ENCODE measurements at places on chromosomes 3 and 15. TPM values are rescaled to one million over a fixed set of nuclear protein-coding genes. Genes with fewer than 3 reads are reported as not detected.

Gene AEN
- total RNA-seq: 43.6 TPM

Gene RBMS3
- total RNA-seq: 0.37 TPM

Gene AADACL2
- total RNA-seq: not detected

Gene FURIN
- total RNA-seq: 605 TPM

Gene ABCC5
- 14.8 TPM for total RNA-seq

Gene LIPH
- 0.65 TPM for total RNA-seq

Gene PTX3
- not detected for total RNA-seq

Gene TEX55
- total RNA-seq: not detected

Gene RTP3
- not detected for total RNA-seq

Gene ST3GAL6
- not detected for total RNA-seq

Gene SPINT1
- 11.7 TPM for total RNA-seq

Gene CTDSPL
- 2.3 TPM for total RNA-seq

Gene SCN5A
- total RNA-seq: 0.35 TPM

Gene TXNRD3
- 0.98 TPM for total RNA-seq

Gene NPAP1
- total RNA-seq: not detected

Gene SV2B
- total RNA-seq: 0.13 TPM

Gene MRPL3
- 127 TPM for total RNA-seq

Gene PLA2G4F
- total RNA-seq: not detected

Gene PP2D1
- not detected for total RNA-seq

Gene RLBP1
- not detected for total RNA-seq

Gene PLSCR2
- not detected for total RNA-seq

Gene CDCP1
- total RNA-seq: 0.53 TPM

Gene SNURF
- 10.4 TPM for total RNA-seq

Gene RASGRP1
- total RNA-seq: 118 TPM

Gene PPM1M
- 84.6 TPM for total RNA-seq

Gene KLHL40
- not detected for total RNA-seq

Gene MYRIP
- total RNA-seq: not detected

Gene RPL35A
- total RNA-seq: 1,820 TPM

Gene FBXL2
- total RNA-seq: 0.08 TPM

Gene NMB
- 7.8 TPM for total RNA-seq

Gene GPD1L
- total RNA-seq: 7.6 TPM

Gene ZNF35
- 1.6 TPM for total RNA-seq

Gene LOXL1
- total RNA-seq: 3.4 TPM

Gene FRMD4B
- total RNA-seq: 16.6 TPM

Gene OCA2
- not detected for total RNA-seq

Gene PDZRN3
- total RNA-seq: not detected

Gene POLQ
- 19.0 TPM for total RNA-seq

Gene IL16
- total RNA-seq: 58.0 TPM

Gene TMEM44
- total RNA-seq: 6.6 TPM

All from activated T-helper 17 cell treated with anti-CD3 and anti-CD28 coated beads, Interleukin-2, amount 50 U/mL, for 72 hours (primary cell).